ENCODE measurements at places on chromosomes 7 and 10.
A peak's percentile ranks its signal among the peaks of the same experiment; 100 is the strongest.

GRCh38 chr7:40843338-40843985 is 708.7 kb downstream of the SUGCT start:
- no peak for DNase-seq

DNA sequence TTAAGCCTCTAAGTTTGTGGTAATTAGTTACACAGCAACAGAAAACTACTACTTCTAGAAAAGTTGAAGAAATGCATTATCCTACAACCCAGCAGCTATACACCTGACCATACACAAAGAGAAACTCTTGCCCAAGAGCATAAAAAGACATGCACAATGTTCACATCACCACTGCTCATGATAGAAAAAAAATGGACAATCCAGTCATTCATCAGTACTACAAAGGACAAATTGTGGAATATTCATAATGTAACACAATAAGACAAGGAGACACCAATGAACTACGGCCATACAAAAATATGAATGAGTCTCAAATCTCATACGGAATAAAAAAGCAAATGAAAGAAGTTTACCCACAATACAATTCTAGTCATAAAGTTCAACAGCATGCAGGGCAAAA is 87.4 kb downstream of the ZFAND4 start:
- no peak for DNase-seq

- no peak for DNase-seq
These were observed 33.8 kb upstream of the SRI start for GRCh38 chr7:88253640-88254039.

- DNase-seq: no peak
These were observed 6.4 kb downstream of the TMEM248 start for GRCh38 chr7:66927348-66927948.

DNA sequence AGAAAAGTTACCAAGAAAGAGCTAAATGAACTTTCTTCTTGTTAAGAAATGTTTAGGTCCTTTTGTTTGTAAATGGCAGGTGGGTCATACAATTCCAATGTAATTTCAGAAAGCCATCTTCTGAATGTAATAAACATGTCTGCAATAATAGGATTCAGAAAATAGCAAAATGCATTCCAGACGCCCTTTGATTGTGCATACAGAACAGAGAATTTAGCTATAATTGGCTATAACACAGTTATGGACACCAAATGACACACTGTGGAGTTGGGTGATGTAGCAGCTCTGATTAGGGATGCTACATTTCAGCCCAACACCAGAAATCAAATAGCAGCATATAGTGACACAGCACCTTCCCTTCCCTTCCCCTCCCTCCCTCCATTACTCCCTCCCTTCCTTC is 240.8 kb downstream of the SNX10 start:
- no peak for DNase-seq

DNA sequence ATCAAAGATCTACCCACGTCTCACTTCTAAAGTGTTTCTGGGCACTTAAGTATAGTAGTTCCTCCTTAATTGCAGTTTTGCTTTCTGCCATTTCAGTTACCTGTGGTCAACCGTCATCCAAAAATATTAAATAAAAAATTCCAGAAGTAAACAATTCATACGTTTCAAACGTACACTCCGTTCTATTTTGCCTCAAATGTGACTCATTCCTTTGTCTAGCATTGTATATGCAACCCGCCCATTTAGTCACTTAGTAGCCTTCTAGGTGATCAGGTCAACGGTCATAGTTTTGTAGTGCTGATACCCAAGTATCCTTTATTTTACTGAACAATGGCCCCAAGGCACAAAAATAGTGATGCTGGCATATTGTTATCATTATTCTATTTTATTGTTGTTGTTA is 33.8 kb downstream of the HGF start:
- no peak for DNase-seq

- DNase-seq: no peak
These were observed 98.6 kb upstream of the TMEM168 start for GRCh38 chr7:112888781-112889180.

- no peak for DNase-seq
These were observed 43.6 kb downstream of the ANKRD61 start for GRCh38 chr7:6074612-6075380.

DNA sequence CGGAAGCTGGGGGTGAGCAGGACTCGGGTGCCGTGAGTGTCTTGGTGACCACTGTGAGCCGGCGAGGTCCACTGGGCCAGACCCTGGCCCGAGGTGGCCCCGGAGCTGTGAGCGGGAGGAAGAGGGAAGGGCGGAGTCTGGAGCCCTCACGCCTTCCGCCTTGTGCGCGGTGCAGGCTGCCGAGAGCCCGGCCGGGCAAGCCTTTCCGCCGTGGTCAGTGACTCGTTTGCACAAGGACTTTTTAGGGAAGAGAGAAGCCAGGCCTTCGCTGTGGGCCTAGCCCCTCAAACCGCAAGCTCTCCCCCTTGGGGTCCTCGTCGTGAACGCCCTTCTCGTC is 40.9 kb upstream of the ZNF32 start:
- no peak for DNase-seq

DNA sequence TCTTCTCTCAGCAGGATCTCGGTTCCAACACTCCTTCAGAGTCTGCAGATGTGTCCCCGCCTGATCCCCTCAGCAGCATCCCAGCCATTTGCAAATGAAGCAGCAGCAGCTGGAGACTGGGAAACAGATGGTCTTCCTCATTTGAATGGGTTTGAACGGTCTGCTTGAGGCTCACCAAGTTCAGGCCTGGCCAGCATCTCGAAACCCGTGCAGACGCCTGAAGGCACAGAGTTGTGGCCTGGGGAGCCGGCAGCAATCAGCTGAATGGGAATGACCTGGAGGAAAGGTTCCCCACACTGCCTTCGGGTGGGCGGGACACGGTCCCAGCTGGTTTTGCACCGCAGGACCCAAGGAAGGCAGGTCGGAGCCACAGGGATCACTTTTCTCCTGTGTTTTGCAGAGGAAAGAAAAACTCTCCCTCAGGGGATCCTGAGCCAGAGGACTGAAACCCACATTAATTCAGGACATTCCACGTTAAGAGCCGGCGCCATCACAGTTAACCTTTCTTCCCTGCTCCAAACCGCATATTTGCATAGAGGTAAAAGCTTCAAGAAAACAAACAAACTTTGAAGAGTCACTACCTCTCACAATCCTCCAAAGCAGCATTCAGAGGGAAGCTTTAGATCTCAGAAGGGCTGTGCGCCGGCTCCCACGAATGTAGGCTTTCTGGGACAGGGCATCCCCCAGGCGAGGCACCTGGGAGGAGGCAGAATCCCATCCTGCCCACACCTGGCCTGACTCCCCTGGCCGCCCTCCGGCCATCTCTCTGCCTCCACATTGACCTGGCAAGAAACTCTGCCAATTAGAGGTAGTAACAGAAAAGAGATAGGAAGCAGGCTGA is 17.7 kb downstream of the FGFR2 start:
- DNase-seq: peak; percentile 80

DNA sequence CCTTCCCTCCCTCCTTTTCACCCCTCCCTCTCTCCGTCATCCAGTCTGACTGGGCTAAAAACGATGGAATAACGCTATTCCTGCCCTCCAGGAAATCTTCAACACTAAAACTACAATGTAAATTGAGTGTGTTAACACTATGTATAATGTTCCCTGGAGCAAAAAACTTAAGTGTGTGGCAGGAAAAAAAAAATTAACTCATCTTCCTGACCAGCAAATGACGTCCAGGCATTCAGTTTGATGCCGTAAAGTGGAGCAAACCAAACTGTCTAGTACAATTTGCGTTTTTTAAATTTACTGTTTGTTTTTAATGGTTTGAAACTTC is 545 bp upstream of the MTPN start:
- DNase-seq: no peak

GRCh38 chr10:47259466-47259865 is 40.5 kb upstream of the GDF10 start:
- no peak for DNase-seq

DNA sequence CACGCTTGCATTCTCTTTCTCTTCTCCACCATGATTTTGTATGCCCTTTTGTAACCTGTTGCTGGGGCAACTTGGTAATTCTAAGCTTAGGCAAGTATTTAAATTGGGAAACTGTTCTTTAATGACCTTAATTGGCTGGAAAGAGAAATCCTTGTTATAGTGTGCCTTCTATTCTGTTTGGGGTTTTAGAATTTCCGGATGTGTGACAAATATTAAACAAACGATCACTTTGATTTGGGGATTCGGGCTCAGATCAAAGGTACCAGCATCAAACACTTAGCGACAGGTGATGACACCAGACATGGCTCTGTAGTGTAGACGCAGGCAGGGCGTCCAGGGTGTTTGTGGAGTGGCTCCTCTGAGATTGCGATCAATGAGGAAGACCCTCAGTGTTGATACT is 55.0 kb downstream of the RAB11FIP2 start:
- no peak for DNase-seq

DNA sequence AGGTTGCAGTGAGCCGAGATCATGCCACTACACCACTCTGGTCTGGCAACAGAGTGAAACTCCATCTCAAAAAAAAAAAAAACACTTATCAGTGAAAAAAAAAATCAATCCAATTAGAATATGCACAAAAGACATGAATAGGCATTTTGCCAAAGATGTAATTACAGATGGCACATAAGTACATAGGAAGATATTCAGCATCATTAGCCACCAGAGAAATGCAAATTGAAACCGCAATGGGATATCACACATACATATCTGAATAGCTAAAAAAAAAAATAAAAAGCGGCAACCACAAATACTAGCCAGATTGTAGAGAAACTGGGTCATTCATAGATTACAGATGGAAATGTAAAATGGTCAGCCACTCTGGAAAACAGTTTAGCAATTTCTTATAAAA is 1310.8 kb downstream of the XPNPEP1 start:
- DNase-seq: peak; percentile 51

DNA sequence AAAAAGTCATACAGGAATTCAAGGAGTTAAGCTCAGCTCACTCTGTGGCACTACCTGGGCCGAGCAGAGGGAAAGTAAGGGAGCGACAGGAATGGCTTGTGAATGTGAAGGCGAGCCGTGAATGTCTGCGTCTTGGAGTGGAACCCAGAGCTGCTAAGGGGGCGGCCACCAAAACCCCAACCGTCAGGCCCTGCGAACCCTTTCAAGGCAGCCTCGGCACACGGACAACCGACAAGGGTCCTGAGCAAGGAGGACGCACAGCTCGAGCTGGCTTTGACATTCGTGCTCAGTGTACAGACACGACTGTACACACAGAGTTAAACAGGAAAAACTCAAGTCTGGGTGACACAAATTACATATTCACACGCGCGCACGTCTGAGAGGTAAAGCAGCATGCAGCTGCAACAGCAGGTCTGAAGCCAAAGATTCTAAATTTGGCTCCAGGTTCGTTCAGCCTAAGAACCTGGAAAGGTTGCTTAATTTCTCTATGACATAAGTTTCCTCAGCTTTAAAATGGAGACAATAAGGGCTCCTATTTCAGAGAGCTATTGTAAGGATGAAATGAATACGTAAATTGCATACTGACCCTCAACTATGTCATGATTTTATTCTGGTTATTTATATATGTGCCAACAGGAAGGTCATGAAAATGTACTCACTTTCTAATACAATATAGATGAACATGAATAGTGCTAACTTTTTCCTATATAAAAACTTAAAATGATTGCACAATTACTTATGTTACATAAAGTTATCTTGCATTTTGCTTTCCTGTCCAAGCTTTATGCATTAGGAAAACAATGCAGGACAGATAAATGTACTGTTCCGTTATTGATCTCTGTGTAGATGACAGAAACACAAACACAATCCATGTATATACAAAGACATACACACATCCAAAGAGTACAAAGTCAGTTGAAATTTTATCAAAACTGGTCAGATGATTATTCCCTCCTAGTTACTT is 192.9 kb downstream of the ZMYND11 start:
- DNase-seq: no peak

- DNase-seq: no peak
These were observed 272.8 kb upstream of the IMMP2L start for GRCh38 chr7:111835066-111835465.

DNA sequence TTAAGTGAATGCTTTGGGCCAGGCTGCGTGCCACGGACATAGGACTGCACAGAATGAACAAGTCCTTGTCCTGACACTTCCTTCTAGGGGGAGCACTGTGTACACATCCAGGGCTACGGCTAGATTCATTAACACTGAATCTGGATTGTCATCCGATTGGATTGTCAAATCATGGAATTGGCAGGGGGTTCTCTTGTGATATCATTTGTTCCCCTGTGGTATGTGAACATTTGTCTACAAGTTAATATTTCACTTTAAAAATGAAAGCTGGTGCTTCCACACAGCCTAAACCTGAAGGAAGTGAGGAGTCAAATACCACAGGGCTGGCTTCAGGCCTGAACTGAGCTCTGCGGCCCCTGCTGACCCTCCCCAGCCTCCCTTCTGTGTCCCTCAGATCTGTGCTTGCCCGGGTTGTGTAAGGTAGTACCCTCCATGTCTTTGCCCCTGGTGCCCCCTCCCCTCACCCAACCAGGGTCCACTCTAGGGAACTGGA is 75.6 kb downstream of the SNX10 start:
- no peak for DNase-seq

DNA sequence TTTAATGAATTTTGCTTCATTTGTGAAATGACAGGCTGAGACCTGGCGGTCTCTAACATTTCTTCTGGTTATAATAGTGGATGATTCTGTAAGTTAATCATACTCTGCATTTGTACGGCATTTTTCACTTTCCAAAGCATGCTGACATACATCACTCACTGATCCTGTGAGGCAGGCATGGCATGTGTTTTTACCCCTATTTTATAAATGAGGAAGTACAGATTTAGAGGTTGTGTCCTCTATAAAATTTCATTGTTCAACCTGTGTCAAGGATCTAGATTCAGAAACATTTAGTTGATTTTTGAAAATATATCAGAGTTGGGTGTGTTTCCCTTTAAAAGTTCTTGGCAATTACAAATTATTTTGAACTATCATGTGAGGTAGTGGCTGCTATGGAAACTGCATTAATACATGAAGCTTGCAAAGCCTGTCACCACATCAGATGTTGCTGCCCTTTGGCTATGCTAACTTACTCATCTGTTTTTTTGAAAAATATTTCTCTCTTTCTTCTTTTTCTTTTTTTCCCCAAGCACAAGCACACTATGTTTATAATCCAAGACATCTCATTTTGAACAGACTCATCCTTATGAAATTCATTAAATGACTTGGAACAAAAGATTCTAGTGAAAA is 172.7 kb downstream of the GNAI1 start:
- DNase-seq: no peak

DNA sequence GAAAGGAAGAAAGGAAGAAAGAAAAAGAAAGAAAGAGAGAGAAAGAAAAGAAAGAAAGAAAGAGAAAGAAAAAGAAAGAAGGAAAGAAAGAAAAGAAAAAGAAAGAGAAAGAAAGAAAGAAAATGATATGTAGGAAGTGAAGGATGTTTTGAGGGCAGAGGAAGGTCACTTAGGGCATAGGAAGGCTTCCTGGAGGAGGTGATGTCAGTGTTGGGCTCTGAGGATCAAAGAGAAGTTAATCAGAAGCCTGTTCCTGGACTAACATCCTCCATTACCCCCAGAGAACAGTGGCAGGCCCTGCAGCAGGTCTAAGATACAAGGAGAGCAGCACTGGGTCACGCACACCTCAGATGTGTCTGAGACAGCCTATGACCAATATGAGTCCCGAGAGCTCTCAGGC is 54.7 kb upstream of the CALN1 start:
- DNase-seq: no peak

GRCh38 chr7:99677013-99677647 is 2.7 kb downstream of the CYP3A5 start:
- DNase-seq: no peak
